ENCODE measurements at places on chromosomes 6 and 20. TPM values are rescaled to one million over a fixed set of nuclear protein-coding genes. Genes with fewer than 3 reads are reported as not detected.

GRCh38 chr20:5000263-5001173, 792 bp downstream of the SLC23A2 start:
- no peak for DNase-seq

The MAPK13 gene
- 23.2 TPM for polyA plus RNA-seq

DNA sequence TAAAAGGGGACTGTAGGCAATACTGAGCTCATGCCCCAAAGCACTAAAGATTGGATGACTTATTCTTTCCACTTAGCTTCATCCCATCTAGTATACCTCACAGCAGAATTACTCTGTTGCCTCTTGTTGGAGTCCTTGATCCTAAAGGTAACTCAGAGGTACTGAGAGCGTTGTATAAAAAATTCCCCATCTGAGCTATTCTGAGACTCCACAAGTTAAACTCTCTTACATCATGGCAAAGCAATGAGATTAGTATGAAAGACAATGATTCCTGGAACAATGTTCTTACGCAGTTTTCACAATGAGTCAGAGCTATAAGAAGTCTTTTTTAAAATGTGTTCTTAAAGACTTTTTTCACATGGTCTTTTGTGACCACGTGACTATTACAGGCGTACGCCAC, 370.1 kb downstream of the ADGRB3 start:
- DNase-seq = no peak

The ATF6B gene
- 94.3 TPM for polyA plus RNA-seq

The GRIK2 gene
- 16.5 TPM for polyA plus RNA-seq

DNA sequence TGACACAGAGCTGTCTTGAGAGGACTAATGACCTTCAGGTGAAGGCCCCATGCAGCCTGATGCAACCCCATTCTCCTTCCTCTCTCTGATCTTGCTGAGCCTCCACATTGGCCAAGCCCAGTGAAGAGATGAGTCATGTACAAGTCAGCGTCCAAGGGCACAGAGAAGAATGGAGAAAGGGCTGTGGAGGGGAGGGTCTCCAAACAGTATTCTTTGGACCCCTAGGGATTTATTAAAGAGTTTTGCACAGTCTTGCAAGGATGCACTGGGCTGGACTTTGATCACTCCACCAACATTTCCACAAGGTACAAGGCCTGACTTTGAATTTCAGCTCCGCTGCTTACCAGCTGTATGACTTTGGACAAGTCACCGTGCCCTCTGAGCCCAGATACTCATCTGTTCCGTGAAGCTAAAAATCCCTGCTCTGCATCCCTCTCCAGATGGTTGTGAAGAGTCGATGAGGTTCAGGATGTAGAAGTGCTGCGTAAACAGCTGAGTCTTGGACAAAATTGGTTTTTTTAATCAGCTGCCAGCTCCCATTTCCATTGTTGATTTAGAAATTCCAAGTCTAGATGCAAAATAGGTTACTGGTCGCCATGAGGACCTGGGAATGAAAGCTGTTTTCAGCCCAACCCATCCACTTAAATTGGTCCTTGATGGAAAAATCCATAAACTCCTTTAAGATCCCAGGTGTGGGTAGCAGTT, 14.1 kb upstream of the KCNG1 start:
- no peak for DNase-seq

The OXT gene
- polyA plus RNA-seq = 0.60 TPM

DNA sequence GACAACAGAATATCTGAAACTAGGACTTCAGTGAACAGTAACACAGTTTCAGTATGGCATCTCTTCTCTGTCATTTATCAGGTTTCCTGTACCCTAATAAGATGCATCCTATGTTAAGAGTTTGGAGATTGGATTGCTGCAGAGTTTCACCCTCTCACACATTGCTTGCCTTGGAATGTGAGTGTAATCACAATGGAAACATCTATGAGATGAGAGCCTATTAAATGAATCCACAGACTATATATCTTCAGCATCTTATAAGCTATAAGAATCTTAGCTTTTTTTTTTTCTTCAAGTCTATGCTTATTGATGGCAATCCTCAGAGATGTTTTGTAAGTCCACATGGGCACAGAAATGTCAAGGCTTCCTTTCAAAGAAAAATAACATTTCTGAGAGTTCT, 292.5 kb downstream of the PRKN start:
- DNase-seq = no peak

- no peak for DNase-seq
These were observed 122.3 kb downstream of the QKI start for GRCh38 chr6:163536770-163537169.

DNA sequence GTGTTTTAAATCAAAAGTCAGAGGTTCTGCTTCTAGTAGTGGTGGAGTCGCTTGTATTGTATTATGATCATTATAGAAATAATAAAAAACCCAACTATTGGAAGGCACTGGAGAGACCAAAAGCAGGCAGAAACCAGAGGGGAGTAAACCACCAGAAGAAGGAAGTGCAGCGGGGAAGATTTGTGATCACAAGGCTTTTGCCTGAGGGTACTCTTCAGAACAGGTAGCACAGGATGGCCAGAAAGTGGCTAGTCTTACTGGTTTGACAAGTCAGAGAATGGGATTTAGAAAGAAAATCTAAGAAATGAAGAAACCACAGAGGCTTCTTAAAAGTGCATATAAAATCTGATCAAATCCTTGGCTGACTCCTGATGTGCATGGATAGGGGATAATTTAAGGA, 24.0 kb downstream of the MAPK13 start:
- DNase-seq = no peak

DNA sequence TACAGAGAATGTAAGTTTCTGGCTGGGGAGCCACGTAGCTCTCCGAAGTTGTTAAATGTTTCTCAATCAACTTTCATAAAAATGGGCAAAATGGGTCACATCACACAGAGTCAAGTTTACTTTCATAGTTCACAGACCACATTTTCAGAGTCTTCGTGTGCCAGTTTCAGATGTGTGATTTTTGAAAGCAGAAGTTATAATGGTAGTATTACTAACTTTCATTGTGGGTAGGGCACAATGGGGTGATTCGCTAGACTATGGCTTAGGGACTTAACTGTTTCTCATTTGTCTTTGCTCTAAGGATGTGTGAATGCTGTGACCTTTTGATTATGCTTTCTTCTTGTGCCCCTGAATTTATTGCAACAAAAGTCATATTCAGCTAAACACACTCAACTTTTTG, 109.0 kb upstream of the SUPT3H start:
- no peak for DNase-seq

- no peak for DNase-seq
These were observed 124.7 kb upstream of the TCF21 start for GRCh38 chr6:133764008-133764753.

Data from left kidney (tissue), 8 donors.